WTC11 (cell line): ENCODE measurements at places on chromosomes 1 and 21. TPM values are rescaled to one million over a fixed set of nuclear protein-coding genes. Genes with fewer than 3 reads are reported as not detected.

RCSD1 gene
- 0.23 to 0.71 TPM (median 0.50 TPM) in 3 replicates for total RNA-seq

DNA sequence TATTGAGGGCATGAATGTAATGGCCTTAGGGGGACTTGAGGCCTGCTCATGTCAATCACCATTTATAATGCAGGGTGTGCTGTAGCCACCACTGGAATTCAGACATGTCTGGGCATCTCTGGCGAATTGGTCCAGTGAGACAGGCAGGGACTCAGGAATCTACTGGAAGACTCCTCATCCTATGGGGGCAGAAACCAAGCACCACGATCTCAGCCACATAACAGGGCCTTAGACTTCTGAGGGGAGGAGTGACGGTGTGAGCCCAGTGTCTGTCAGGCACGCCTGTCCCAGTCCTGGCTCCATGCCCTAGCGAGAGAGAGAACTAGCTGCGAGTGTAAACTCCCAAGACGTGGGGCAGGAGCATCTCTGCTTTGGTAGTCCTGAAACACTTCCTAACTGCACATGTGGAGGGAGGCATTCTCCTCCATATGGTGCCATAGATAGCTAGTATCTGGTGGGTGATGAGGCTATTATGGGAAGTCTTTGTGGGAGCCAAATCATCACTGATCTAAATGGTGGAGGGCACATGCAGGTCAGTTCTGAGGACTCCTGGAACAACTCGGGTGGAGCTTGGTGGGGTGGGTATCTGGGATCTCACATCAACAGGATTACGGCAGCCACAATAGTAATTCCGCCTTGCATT, 29.8 kb upstream of the KIAA0040 start:
- no peak for DNase-seq

GRCh38 chr1:244231572-244232315, 180.7 kb downstream of the ZBTB18 start:
- no peak for DNase-seq

- DNase-seq = no peak
Measured at GRCh38 chr1:64654519-64655341, 90.1 kb upstream of the RAVER2 start.
